ENCODE measurements at places on chromosomes 5 and 9. TPM values are rescaled to one million over a fixed set of nuclear protein-coding genes. Genes with fewer than 3 reads are reported as not detected.
A peak's percentile ranks its signal among the peaks of the same experiment; 100 is the strongest.

DNA sequence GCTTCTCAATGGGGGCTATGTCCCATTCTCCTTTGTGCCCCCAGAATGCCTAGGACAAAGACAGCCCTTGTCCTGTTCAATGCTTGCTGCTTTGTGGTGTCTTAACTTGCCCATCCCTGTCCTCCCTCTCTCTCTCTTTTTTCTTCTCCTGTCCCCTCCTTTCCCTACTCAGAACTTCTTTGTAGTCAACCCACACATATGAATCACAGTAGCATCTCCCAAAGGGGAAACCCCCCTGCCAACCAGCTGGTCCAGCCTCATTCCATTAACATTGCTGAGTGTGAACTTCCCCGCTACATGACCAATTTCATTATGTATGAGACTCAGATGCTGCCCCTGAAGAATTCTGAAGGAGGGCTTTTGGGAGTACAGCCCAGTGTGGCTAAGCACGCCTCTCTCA lies 408.3 kb downstream of the ENC1 start:
- DNase-seq = no peak
- H3K36me3 ChIP-seq = no peaks in the 10 kb centered on the region
- H3K4me1 ChIP-seq = no peaks in the 10 kb centered on the region
- H3K27ac ChIP-seq = no peak overlapping the region
- no peaks in the 10 kb centered on the region for H3K27me3 ChIP-seq

Gene PCDHGA8
- 1.1 TPM for total RNA-seq

- no peak overlapping the region for H3K4me3 ChIP-seq
- H3K27ac ChIP-seq = no peak overlapping the region
- DNase-seq = no peak
- peaks cover 7% of the 10 kb centered on the region for H3K27me3 ChIP-seq
- no peaks in the 10 kb centered on the region for H3K4me1 ChIP-seq
- no peaks in the 10 kb centered on the region for H3K36me3 ChIP-seq
Observed at GRCh38 chr9:211557-211956, 3.1 kb upstream of the DOCK8 start.

Gene EPB41L4A
- total RNA-seq = 7.9 TPM

Gene SLCO6A1
- total RNA-seq = 3.1 TPM

Gene MEIKIN
- not detected for total RNA-seq

DNA sequence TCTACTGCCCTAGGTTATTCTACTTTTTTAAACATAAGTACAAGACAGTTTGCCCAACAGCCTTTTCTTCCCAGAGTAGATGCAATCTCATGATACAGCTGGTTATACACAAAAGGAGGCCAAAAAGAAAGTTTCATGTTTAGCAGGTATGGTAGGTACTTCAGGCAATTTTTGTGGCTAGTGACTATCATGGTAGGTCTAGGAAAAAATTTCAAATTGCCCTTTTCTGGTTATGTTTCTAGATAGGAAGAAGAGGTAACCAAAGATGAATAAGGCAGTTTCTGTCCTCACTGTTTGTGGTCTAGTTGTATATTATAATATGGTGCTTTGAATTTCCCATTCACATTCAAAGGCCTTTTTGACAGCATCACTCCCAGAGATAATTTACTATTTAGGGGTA lies 19.7 kb downstream of the MEGF9 start:
- peaks cover 75% of the 10 kb centered on the region for H3K27me3 ChIP-seq
- peaks cover 14% of the 10 kb centered on the region for H3K4me1 ChIP-seq
- H3K27ac ChIP-seq = no peak overlapping the region
- no peak for DNase-seq
- no peak overlapping the region for H3K4me3 ChIP-seq
- H3K36me3 ChIP-seq = no peaks in the 10 kb centered on the region

DNA sequence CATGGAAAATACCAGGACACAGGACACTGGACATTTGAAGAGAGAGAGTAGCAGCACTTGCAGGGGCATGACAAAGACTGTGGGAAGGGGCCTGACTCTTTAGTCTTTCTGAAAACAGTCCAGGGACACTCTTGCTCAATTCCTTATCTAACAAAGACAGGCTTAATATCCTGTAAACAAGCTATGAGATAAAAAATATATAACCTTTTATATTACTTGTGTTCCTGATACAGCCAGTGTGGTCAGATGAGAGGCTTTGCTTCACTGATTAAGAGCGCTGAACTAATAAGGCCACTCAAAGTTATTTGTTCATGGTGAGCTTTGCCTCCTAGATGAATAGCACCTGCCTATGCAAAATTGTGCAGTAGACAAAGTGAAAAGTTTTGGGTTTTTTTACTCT lies 518.7 kb downstream of the LRRC70 start:
- H3K27ac ChIP-seq = no peak overlapping the region
- DNase-seq = no peak
- no peak overlapping the region for H3K4me3 ChIP-seq
- no peaks in the 10 kb centered on the region for H3K27me3 ChIP-seq

DNA sequence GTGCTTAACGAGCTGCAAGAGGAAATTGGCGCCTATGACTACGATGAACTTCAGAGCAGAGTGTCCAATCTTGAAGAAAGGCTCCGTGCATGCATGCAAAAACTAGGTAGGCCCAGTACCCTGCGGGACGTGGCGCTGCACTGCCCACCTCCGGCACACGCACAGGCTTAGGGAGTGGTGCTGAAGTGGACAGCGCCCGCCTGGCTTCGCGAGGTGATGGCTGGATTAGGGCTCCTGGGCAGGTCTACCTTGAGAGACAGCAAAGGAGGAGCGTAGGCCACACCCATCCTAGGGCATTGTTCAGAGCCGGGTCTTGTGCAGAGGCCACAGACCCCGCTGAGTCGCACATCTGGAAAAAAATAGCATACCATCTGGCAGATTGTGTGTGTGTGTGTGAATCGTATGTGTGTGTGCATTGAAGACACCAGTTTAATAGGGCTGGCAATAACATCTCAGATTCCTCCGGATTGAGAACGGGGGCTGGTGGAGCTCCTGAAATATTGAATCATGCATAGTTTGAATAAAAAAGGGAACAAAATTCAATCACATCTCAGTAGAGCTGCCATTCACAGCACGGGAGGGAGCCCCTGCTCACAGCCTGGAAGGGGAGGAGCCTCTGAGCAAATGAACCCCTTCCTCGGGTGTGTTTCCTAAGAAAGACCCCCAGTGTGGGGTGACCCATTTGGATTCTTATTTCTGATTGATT lies 11.1 kb downstream of the OLFM1 start:
- DNase-seq = peak; percentile 94
- no peaks in the 10 kb centered on the region for H3K27me3 ChIP-seq
- H3K36me3 ChIP-seq = no peaks in the 10 kb centered on the region
- H3K4me1 ChIP-seq = peaks cover 5% of the 10 kb centered on the region
- no peak overlapping the region for H3K27ac ChIP-seq

Gene ISL1
- total RNA-seq = 6.4 TPM

DNA sequence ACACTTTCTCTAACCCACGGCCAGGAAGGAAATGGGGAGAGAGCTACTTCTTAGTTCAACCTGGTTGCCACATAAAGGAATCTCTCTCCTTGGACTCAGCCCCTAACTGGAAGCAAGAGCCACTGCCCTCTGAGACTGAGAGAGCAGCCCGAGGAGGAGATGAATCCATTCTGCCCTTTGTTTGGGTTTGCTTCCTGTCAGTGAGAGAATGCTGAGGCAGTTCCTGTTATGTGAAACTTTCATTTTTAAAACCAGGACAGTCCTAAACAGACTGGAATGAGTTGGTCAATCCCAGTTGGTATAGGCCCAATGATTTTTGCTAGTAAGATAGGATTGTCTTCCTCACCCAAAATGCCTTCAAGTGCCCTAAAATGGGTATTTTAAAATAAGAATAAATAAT lies 205.1 kb downstream of the NTRK2 start:
- DNase-seq = no peak
- no peak overlapping the region for H3K27ac ChIP-seq
- H3K36me3 ChIP-seq = no peaks in the 10 kb centered on the region
- no peaks in the 10 kb centered on the region for H3K27me3 ChIP-seq

DNA sequence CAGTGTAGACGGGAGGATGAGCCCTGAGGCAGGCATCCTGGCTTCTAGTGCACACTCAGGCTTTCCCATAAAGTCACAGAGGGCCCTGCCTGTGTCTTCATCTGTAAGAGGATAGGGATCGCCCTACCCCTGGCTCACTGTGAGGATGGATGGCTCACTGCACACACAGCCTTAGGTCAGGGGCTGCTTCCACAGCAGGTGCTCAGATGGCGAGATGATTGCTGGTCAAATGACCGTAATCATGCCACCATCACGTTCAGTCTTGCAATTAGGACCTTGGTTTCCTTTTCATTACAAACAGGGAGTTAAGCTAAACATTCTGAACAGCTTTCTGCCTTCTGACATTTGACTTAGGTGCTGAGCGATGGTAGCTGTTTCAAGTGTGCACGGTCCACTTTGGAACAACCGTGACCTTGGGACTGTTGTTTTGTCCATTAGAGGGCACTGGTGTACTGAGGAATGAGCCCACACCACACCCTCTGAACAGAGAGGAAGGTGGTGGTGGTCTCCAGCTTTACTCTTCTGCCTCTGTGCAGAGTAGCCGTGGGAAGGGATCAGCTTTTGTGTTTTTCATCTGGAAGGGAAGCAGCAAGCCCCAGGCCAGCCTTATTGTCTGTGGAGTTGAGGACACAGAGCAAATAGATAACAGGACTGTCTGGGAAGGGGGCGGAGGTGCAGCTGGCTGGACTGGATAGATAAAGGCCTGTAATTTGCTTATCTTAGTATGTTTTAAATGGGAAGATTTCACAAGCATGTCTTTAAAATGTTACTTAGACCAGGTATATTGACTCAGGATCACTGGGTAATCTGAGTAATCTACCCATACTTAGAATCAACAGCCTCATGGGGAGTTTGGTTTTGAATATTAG lies 183.1 kb downstream of the TRIO start:
- no peaks in the 10 kb centered on the region for H3K27me3 ChIP-seq
- H3K36me3 ChIP-seq = peaks cover 8% of the 10 kb centered on the region
- peak overlapping the region; percentile 14 for H3K4me3 ChIP-seq
- peak; percentile 56 for DNase-seq
- H3K4me1 ChIP-seq = peaks cover 2% of the 10 kb centered on the region

Gene INSL4
- not detected for total RNA-seq

DNA sequence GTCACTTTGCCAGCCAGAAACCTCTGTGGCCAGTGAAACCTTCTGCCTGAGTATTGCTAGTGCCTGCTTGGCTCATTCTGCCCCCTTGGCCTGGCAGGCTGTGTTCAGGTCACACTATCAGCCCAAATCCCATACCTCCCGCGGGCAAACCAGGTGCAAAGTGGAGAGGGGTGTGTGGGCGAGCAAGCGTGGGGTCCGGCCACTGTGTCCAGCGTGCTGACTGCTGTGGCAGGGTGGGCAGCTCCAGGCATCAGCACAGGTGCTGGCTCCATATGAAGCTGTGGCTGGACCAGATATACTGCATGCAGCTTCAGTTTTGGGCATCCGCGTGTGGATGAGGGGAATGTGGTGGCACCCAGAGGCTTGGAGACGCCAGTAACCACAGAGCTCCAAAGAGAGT lies 576.5 kb upstream of the EDIL3 start:
- H3K27me3 ChIP-seq = no peaks in the 10 kb centered on the region
- no peaks in the 10 kb centered on the region for H3K36me3 ChIP-seq
- no peak overlapping the region for H3K27ac ChIP-seq
- DNase-seq = no peak
- no peak overlapping the region for H3K4me3 ChIP-seq
- H3K4me1 ChIP-seq = no peaks in the 10 kb centered on the region

GRCh38 chr9:136373300-136374182 lies at the start of gene CARD9:
CARD9 (minus strand) TSS chr9:136373669; CDS start chr9:136372078, 1,591 bp downstream.
- H3K27me3 ChIP-seq = no peaks in the 10 kb centered on the region
- peaks cover 13% of the 10 kb centered on the region for H3K36me3 ChIP-seq
- DNase-seq = no peak
- H3K27ac ChIP-seq = peak within 1 kb of the TSS; percentile 92

- H3K4me3 ChIP-seq = no peak overlapping the region
- no peak overlapping the region for H3K27ac ChIP-seq
- no peaks in the 10 kb centered on the region for H3K27me3 ChIP-seq
- peaks cover 30% of the 10 kb centered on the region for H3K4me1 ChIP-seq
Observed at GRCh38 chr5:150142959-150143349, 12.7 kb downstream of the PDGFRB start.

Gene SLC4A9
- total RNA-seq = 1.1 TPM

Gene GDA
- total RNA-seq = 5.0 TPM

Gene EGFLAM
- total RNA-seq = 2.0 TPM

DNA sequence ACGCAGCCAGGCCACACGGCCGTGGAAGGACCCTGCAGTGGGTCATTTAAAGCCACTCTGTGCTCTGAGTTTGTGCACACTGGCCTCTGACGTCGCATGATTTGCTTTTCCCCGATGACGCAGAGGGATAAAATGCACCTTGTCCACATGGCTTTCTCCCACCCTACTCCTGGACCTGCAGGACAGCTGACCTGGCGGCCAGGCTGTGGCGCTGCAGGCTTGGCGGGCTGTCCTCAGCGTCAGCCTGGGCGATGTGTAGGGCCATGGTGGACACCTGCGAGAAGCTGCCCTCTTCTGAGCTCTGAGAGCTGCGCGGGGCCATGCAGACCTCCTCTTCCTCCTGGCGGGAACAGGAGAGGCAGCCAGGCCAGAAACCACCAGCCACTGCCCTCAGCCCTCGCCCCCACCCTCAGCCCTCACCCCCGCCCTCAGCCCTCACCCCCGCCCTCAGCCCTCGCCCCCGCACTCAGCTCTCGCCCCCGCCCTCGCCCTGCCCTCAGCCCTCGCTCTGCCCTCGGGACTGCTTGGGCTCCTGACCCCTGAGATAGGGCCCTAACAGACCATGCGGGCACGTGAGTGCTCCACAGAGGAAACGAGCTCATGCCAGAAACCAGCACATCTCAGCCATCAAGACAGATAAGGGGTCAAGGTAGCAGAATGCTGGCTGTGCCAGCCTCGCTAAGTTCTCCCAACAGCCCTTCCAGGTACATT lies 20.0 kb upstream of the SCGB3A1 start:
- no peaks in the 10 kb centered on the region for H3K4me1 ChIP-seq
- H3K27me3 ChIP-seq = no peaks in the 10 kb centered on the region
- peak; percentile 78 for DNase-seq
- H3K27ac ChIP-seq = no peak overlapping the region

DNA sequence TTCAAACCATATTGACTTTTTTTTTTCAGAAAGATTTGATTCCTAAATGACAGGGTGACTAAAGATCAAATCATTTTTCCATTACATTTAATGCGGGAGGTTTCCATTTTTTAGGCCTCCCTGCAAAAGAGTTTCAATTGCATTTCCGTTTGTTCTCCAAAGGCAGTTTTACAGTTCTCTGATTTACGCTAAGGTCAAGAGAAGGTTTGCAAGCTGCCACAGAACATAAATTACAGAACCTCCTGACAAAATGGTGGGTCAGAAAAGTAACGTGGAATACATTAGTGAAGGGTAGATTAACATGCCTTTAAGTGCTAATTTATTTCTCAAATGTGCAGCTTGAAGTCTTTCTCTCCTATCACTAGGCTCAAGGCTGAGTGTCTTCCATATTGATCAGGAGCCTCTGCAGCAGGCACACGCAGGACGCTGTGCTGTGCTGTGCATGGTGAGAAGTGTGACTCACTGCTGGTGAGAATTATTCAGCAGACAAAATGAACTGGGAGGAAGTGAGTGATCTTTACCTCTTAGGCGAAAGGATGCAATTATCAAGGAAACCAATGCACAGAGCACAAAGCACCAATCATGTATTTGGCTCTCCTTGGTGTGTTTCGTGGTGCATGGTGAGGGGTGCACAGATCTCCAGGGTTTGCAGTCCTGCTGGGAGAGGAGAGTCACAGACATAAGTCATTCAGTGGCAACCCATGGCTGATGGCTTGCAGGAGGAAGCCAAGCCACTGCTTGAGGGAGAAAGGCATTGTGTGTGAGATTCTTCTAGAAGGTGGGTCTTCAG lies 136.3 kb downstream of the TENT4A start:
- no peaks in the 10 kb centered on the region for H3K36me3 ChIP-seq
- no peak overlapping the region for H3K27ac ChIP-seq
- DNase-seq = peak; percentile 4
- H3K4me3 ChIP-seq = no peak overlapping the region

Gene FBN2
- 215 TPM for total RNA-seq

- H3K27ac ChIP-seq = no peak overlapping the region
- peak; percentile 78 for DNase-seq
- H3K27me3 ChIP-seq = peaks cover 97% of the 10 kb centered on the region
- no peak overlapping the region for H3K4me3 ChIP-seq
- H3K4me1 ChIP-seq = peaks cover 9% of the 10 kb centered on the region
Observed at GRCh38 chr5:76544268-76544926, 78.8 kb downstream of the F2RL2 start.

Measured in endodermal cell (in vitro differentiated cells).